ENCODE measurements at places on chromosomes 6 and 20.

- no peak for DNase-seq
Observed at GRCh38 chr6:132730560-132730959, 16.7 kb upstream of the VNN1 start.

DNA sequence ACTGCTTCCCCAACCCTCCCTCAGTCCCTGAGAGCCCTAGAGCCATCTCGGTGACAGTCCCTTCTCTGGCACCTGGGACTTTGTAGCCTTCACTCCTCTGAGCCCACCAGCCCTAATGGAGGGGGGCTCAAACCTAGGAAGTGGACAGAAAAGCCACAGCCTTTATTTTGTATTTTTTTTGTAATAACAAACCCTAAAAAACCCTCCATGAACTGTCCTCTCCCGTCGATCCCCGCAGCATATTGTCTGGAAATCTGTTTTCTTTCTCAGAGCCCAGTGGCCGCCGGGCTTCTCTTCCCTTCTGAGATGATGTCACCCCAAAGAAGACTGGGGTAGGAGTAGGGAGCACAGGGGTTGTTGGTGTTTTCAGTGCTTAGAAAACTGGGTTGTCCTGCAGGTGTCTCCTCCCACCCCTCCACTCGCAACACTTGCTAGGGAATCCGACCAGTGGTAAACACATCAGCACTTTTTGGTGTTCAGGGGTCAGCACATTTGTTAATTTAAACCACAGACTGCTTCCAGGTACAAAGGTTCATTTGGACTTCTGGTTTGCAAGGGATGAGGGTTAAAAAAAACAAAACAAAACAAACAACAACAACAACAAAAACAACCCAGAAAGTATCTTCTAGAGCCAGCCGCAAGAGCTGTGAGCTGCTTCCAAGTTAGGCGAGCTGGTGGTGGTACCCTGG is 9.9 kb downstream of the PAX1 start:
- no peak for DNase-seq

DNA sequence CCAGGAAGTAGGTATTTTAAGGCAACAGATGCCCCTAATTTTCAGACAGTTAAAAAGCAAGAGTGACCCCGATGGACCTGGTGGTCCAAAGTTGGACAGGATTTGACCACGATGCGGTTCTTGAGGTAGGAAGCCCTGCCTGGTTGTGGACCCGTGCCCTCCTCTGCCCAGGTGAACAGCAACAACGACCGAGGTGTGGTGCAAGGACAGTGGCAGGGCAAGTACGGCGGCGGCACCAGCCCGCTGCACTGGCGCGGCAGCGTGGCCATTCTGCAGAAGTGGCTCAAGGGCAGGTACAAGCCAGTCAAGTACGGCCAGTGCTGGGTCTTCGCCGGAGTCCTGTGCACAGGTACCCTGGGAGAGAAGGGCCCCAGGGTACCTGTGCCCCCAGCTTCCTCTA is 18.7 kb downstream of the TGM6 start:
- no peak for DNase-seq

DNA sequence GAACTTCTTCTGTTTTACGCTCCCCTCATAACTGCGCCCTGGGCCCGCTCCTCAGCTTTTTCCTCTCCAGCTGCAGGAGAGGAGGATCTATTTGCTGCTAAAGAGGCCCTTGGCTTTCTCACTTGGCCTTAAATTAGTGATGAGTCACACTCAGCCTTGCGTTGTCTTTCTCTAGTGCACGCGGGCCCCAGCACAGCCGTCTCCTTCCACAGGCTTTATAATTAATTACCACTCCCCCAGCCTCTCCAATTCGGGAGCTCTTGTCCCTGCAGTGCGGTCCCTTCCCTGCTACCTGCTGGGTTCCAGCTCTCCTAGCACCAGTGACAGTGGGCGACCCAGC is 25.2 kb downstream of the PACSIN1 start:
- peak; percentile 70 for DNase-seq

DNA sequence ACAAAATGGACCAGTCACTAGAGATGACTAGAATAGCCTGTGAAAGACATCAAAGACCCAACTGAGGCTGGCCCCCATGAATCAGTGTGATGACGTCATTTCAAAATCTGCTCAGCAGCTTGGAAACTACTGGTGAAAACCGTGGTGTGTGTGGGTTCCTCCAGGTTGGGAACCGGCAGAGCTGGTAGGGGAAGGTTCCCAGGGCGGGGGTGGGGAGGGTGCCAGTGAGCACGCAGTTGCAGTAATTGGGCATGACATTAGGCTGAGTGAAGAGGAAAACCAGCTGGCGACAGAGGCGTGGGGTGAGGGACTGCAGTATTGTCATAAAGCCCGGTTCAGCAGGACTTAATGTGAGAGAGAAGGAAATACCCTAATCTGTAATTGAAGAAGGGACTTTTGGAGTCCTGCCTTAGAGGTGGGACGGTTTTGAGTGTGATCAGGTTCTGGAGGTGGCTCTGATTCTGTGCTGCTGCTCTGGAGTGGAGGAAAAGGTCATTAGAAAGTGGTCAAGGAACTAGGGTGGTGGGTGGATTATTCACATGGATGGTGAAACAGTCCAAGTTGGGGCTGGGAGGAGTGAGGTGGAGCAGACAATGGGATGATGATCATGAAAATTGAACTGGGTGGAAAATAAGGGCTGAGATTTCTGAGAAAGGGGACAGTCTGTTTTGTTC is 52.0 kb upstream of the MTHFD1L start:
- DNase-seq: peak; percentile 84

DNA sequence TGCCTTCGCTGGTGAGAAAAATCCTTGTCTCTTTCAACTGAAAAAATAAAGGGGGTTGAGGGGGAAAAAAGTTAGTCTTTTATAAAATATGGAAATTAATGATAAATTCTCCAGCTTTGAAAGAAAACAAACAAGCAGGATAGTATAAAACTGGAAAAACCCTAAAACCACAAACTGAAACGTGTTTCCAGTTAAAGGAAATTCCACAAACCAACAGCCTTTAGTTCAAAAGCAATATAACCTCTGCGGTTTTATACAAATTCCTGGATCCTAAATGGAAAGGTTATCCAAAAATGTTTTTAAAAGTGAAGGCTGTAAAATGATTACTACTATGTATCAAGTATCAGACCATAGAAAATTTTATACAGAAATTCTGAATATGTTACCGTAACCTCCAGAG is 55.6 kb downstream of the BMP5 start:
- DNase-seq: no peak

GRCh38 chr6:12115492-12115891 is 103.4 kb downstream of the HIVEP1 start:
- DNase-seq: no peak

DNA sequence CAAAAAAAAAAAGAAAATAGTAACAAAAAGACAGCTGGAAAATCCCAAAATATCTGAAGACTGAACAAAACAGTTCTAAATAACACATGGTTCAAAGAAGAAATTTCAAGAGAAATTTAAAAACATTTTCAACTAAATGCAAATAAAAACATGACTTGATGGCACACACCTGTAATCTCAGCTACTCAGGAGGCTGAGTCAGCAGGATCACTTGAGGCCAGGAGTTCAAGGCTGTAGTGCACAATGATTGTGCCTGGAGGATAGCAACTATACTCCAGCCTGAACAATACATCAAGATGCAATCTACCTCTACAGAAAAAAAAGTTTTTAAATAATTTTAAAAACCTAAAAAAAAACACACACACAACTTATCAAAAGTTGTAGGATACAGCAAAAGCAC is 21.6 kb upstream of the ASF1A start:
- DNase-seq: no peak

GRCh38 chr20:10909803-10910202 is 236.0 kb upstream of the JAG1 start:
- no peak for DNase-seq

DNA sequence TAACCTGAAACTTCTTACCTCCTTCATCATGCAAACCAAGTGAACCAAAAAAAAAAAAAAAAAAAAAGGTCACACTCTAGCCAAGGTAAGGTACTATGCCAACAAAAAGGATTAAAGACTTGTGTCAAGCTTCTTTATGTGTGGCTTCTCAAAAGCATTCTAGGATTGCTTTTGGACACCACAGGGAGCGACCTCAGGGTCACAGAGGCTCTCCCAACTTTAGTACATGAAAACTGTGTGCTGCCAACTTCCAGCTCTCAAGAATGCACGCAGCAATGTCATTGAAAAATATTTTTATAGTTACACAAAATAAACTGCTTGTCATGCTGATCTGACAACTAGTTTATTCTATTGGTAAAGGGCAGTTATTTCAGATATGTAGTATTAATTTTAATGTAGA is 243.8 kb downstream of the PLCB1 start:
- DNase-seq: no peak

- peak; percentile 23 for DNase-seq
Observed at GRCh38 chr6:72042088-72042487, 155.7 kb downstream of the RIMS1 start.

DNA sequence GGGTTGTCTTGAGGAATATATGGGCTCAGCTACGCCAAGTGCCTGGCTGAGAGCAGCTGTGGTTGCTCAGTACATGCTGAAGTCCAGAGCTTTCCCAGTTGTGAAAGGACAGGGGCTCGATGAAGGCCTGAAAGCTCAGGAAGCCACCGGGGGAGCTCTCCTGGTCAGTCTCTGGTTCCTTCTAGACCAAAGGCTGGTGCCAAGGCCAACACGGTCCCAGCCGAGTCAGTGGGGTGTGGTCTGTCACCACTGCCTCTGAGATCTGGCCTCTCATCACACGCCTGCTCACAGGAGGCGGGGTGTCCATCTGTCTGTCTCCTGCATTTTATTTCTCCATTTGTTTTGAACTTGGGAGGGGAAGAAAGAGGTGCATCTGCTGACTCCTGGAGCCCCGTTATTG is 4.9 kb upstream of the FAM83C start:
- DNase-seq: no peak

GRCh38 chr6:139372326-139373153 is 1.9 kb downstream of the CITED2 start:
- DNase-seq: peak; percentile 32

- no peak for DNase-seq
Observed at GRCh38 chr20:1062334-1063010, 55.9 kb upstream of the PSMF1 start.

GRCh38 chr20:49936153-49937026 is at the start of gene RNF114:
Gene RNF114, plus strand, starts transcription at chr20:49936397. Its CDS starts 16 bp downstream, at chr20:49936413.
- peak; percentile 95 for DNase-seq

DNA sequence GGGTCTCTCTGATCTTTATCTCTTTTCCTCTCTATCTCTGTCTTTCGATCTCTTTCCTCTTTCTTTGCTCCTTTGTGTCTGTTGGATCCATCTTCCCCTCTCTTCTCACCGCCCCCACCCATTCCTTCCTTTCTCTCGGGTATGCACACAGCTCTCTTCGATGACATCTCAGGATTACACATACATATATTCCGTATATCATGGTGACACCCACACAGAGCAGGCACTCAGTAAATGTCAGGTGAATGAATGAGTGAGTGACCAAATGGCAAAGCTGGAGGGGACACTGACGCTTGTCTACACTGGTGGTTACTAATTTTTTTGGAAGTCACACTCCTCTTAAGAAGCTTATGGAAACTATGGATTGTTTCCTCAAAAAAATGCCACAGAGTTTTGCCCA is 9.9 kb downstream of the VSTM2L start:
- no peak for DNase-seq

Measured in A673 (cell line).